ENCODE measurements at places on chromosomes 5 and 9.

GRCh38 chr9:90783552-90783951 lies 18.1 kb upstream of the SYK start:
- no peak for DNase-seq

DNA sequence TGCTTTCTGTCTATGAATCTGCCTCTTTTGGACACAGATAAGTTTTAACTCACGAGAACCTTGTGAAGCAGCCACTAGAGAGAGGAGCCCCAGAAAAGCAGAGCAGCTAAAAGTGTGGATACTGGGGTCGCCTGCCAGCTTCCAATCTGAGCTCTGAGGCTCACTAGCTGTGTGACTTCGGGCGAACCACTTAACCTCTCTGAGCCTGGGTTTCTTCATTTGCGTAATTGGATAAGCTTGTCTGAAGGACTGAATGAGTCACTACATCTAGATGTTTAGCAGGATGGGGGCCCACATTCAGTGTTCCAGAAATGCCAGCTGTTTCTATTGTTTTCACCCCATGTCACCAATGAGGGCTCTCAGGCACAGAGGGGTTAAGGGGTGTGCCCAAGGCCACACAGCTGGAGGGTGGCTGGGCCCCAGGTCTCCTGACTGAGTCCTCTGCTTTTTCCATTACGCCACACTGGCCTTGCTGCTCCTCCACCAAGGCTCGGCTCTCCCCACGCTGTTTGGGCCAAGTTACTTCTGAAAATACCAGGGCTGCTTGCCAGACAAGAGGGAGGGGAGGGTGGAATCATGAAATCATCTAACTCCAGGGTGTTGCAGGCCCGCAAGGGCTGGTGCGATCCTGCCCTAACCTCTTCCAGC lies 36.2 kb downstream of the SH3PXD2B start:
- no peak for DNase-seq

- no peak for DNase-seq
These were observed 131.4 kb upstream of the SHB start for GRCh38 chr9:38200431-38200830.

GRCh38 chr9:13266167-13266566 lies 13.3 kb downstream of the MPDZ start:
- DNase-seq = no peak

GRCh38 chr9:122239722-122240121 lies 11.0 kb upstream of the LHX6 start:
- DNase-seq = no peak

DNA sequence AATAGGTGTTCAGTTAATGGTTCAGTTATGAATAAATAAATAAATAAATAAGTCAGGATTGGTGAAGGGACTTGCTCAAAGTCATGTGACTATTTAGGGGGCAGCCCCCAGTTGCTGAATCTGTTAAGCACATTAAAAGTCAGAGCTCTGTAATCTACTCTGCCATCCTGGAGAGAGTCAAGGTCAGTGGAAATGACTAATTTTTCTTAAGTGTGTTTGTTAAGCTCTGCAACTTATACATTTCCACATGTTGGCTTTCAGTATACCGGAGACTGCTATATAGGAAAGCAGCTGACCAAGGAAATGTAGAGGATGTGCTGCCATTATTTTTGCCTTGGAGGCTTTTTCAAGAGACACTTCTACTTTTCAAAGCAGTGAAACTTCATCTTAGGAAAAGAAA lies 57.9 kb downstream of the KIAA1958 start:
- DNase-seq = no peak

GRCh38 chr9:77977210-77977611 lies 54.4 kb downstream of the GNAQ start:
- DNase-seq = no peak
